Mesothelial cell of epicardium (in vitro differentiated cells): ENCODE measurements at places on chromosomes 6 and 20. TPM values are rescaled to one million over a fixed set of nuclear protein-coding genes. Genes with fewer than 3 reads are reported as not detected.

Gene CCM2L
- total RNA-seq = 0.16 to 0.38 TPM in 2 of 3 replicates, not detected in the other

Gene KIF3B
- 21.1 to 22.2 TPM (median 21.3 TPM) in 3 replicates for total RNA-seq

Gene ZC2HC1B
- total RNA-seq = 0.29 TPM in 1 of 3 replicates, not detected in the others

Gene C20orf141
- not detected in 3 replicates for total RNA-seq

Gene HMGCLL1
- 1.7 to 3.5 TPM (median 2.4 TPM) in 3 replicates for total RNA-seq

Gene ADGRF1
- total RNA-seq = 1.4 to 2.2 TPM (median 1.6 TPM) in 3 replicates
